ENCODE measurements at places on chromosomes 12 and 14.

GRCh38 chr14:95483309-95484165, 32.9 kb downstream of the SYNE3 start:
- DNase-seq: no peak

DNA sequence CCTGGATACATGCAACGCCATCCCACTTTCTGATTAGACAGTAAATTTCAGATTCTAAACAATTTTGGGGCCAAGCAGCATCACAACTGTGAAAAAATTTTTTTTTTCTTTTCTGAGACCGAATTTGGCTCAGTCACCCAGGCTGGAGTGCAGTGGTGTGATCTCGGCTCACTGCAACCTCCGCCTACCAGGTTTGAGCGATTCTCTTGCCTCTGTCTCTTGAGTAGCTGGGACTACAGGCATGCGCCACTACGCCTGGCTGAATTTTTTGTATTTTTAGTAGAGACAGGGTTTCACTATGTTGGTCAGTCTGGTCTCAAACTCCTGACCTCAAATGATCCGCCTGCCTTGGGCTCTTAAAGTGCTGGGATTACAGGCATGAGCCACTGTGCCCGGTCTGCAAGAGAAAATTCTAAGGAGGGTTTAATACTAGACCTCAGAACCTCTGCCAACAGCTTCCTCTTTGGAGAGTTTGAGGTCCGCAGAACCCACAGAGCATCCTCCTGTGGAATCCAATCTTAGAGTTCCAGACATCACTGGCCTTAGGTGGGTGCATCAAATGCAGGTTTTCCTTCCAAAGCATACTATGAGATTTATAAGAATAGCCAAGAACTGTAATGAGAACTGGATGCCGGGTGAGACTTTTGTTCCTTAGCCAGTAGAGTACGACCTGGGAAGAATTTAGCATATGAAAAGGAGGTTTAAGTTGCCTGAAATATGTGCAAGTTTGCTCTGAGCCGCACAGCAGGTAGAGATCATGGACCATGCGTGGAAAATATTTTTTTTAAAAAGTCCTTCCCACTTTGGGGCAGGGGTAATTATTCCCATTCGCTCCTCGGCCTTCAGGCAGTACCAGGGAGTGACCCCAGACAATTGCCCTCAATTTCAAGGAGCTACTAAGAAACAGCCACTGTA, 7.8 kb upstream of the PHC1 start:
- DNase-seq: no peak

GRCh38 chr12:6316921-6317692, 6.6 kb downstream of the PLEKHG6 start:
- no peak for DNase-seq

- DNase-seq: no peak
Measured at GRCh38 chr12:2851931-2852330, 4.9 kb downstream of the TEX52 start.

- no peak for DNase-seq
Measured at GRCh38 chr14:94305620-94306019, 12.6 kb upstream of the SERPINA10 start.

- no peak for DNase-seq
Measured at GRCh38 chr14:98602983-98603382, 669.0 kb downstream of the BCL11B start.

DNA sequence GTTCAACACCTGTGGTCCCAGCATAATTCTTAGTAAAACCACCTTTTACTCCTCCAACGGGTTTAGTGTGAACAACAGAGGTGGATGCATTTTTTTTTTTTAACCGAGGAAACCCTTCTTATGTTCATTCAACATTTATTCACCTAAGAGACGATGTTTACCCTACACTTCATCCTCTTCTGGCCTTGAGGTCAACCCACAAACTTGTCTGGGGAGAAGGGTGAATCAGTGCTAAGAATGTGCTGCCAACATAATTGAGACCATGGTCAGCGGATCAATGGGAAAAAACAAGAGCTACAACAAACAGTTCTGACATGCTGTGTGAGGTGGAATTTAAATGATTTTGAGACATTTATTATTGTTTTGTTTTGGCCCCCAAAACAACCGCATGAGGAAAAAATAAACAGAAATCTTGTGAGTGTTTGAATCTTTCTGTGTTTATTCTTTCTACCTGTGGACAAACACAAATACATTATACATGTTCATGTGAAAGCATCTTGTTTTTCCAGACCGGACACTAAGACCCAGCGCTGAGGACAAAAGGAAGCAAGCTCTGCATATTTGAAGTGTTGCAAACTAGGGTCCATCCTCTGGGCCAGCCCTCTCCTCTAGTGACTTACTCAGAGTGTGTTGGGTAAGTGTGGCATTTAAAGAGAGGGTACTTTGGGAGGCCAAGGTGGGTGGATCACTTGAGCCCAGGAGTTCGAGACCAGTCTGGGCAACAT, 5.1 kb upstream of the USP30 start:
- DNase-seq: no peak

DNA sequence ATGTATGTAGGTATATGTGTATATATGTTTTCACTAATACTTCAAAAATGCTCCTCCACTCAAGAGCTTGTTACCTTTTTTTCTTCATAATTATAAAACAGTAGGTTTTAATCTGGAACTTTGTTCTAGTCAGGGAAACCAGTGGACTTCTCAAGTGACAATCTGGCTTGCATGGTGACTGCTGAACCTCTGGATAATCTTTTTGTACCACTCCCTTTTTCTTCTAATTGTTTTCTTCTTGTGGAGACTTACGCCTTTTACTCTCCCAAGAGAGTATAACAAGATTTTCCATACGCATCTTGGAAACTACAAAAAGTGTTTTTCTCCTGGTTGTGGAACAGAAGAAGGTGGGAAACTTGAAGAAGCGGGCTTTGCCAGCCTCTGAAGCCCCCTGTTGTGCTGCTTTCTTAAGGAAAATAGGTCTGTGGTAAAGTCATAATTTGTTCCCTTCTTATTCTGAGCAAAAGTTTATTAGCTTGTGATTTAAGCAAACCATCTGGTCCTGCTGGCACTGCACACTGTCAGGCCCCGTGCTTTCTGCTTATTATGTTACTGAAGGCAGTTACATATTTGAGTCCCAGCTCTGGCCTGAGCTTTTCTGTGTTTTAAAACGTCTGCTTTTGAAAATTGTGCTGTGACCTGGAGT, 291.8 kb downstream of the ERC1 start:
- no peak for DNase-seq

DNA sequence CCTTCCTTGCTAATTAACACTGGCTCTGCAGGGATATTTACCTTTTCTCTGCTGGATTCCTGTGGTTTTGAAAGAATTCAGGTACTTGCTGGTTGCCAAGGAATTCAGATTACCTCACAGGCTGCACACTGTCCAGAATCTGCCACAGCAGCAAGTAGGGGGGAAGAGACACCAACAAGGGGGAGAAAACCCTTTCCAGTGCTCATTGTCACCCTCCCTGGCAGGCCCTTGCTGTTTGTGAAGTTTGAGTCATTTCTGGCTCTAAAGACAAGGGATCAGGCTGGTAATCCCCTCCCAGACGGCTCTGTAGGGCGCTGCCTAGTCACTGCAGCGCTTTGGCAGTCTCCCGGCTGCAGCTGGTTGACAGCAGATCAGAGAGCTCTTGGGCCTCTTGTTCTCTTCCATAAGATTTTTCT, 50.8 kb downstream of the TTLL5 start:
- DNase-seq: no peak

- DNase-seq: no peak
Measured at GRCh38 chr14:56561606-56562005, 18.0 kb upstream of the TMEM260 start.

DNA sequence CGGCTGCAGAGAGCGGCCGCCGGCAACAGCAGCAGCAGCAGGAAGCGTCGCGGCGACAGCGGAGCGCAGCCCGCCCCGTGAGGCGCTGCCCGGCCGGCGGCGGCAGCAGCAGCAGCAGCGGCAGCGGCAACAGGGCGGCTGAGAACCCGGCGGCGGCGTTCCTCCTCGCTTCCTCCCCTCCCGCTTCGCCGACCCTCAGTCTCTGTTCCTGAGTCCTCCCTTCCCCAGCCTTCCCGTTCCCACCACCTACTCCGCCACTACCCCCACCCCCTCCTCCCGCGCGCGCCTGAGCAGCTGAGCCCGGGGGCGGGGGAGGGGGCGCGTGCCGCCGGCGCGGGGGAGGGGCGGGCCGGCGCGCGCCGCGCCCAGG, 310 bp downstream of the BICDL1 start:
- no peak for DNase-seq

DNA sequence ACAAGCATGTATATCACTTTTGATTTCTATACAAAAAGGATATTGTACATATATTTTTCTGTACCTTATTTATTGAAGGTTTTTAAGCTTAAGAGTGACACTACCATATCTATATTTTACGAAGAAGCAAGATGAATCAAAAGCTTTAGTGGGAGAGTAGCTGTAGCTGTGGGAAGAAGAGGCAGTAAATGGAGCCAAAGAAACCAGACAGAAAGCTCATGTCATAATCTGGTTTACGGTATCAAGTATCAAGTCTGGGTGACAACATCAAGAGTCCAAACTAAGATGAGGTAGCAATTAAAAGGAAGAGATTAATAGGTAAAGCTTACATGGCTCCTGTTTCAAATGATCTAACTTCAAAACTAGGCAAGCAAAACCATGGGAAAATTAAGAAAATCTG, 54.8 kb downstream of the CEP83 start:
- DNase-seq: no peak

- DNase-seq: no peak
Measured at GRCh38 chr14:93059917-93060545, 55.7 kb downstream of the ITPK1 start.

- no peak for DNase-seq
Measured at GRCh38 chr12:56688846-56689109, 694 bp upstream of the PTGES3 start.

Measured in stimulated activated CD8-positive, alpha-beta memory T cell treated with anti-CD3 and anti-CD28 coated beads, Interleukin-7, amount 100 ng/mL, for 1 hour (primary cell).